ENCODE measurements at places on chromosomes 6 and 20.
A peak's percentile ranks its signal among the peaks of the same experiment; 100 is the strongest.

DNA sequence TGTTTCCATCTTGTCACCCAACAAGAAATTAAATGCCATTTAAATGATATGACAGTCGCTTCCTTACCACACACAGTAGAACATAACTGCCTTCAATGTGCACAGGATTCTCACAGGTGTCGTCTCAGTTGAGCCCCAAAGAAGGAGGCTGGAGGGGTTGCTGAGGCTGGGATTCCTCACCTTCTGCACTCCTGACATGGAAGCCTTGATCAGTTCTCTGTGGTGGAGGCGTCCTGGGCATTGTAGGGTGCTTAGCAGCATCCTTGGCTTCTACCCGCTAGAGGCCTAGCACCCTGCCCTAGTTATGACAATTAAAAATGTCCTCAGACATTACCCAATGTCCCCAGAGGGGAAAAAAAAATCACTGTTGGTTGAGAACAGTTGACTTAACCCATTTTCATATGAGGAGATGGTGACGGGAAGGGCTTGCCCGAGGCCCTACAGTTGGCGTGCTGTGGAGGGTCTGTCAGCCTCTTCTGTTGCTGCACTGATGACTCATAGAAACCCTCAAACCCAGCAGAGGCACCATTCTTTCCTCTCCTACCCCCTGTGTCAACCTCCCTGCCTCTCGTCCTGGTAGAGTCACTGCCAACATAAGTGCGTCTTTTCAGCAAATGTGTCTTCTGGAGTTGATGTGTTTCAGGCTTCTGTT, 19.3 kb upstream of the ZNF831 start:
- no peak for DNase-seq

DNA sequence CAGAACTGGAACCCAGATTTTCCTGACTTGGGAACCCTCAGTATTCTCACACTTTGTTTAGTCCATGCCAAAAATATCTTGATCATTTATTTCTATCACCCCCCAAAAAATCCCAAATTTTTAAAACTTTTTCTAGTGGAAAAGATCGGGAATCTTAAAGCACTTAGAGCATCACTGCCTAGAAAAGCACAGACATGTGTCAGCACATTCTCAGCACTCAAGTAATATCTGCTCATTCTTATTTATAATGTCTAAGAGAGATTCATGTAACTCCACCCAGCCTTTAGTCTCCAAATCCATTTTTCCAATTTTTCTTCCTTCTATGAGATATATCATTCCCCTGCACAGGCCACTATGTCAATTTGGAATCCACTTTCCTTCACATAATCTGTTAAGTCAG, 29.9 kb upstream of the HSF2 start:
- no peak for DNase-seq

- no peak for DNase-seq
These were observed 616.3 kb upstream of the FLRT3 start for GRCh38 chr20:14953736-14954135.

GRCh38 chr6:39422238-39422637, 99.7 kb upstream of the KCNK16 start:
- DNase-seq = peak; percentile 47

DNA sequence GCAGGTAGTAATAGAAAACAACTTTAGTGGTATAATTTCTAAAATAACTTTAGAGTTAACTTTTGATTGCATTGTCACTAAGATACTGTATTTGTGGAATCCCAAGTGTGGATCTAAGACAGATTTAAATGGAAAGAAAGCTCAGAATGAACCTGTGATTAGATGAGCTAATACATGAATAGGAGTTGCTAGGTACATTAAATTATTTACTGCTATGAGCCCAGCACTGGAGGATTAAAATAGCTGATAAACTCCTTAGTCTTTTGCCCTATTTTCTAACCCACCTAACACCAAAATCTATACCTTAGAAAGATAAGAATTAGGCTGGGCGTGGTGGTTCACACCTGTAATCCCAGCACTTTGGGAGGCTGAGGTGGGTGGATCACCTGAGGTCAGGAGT, 10.8 kb downstream of the SNRPC start:
- no peak for DNase-seq

- DNase-seq = no peak
These were observed 20.3 kb downstream of the MMS22L start for GRCh38 chr6:97262676-97263075.

DNA sequence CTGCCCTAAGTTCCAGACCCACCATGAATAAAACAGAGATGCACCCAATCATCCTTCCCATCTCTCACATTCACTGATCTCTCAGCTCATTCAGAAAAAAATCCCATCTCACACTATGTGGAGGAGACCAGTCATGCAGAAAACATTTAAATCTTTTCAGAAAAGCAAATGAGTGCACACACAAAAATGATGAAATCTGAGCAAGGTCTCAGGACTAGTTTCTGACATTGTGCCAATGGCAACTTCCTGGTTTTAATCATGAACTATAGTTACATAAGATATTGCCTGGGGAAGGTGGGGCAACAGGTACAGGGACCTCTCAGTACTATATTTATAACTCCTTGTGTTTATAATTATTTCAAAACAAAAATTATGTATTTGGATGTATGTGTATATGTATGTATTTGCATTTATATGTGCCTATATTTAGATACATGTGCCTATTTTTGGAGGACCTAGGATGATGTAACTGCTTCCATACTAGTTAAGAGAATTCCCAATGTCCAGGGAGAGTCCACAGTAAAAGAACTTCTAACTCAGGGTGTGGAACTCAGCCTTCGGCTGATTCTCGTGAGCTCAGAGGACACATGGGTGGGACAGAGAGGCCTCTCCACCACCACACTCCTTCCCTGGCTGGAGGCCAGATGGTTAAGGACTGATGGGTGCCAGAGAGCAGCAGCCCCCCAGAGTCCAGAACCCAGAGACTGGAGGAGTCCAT, 71.7 kb upstream of the MAP3K4 start:
- no peak for DNase-seq

DNA sequence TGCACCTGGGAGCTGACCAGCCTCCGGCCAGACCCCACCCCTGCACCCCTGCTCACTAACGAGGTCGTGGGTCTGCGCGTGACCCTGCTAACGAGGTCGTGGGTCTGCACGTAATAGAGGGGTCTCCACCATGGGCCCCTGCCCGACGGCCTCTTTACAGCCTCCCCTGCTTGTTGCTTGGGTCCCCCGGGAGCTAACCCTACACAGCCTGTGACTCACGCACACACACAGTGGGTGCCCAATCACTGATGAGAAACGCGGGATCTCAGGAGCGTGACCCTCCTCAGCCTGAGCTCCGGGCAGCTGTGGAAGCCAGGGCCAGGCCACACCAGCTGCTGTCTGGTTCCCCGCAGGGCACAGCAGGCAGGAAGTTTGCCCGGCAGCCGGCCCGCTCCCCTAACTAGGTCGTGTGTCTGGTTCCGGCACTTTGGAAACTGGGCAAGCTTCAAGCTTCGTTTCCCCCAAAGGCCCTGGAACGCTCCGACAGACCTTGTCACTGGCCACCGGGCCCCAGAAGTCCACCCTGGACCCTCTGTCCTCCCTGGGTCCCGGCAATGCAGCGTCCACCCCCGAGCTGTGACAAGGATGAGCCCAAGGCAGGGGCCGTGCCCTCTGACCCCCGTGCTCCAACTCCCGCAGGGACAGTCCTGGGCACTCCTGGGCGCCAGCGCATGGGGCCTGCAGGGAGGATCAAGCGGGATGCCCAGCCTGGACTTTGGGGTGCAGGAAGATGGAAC, 767 bp downstream of the PTK6 start:
- DNase-seq = no peak

DNA sequence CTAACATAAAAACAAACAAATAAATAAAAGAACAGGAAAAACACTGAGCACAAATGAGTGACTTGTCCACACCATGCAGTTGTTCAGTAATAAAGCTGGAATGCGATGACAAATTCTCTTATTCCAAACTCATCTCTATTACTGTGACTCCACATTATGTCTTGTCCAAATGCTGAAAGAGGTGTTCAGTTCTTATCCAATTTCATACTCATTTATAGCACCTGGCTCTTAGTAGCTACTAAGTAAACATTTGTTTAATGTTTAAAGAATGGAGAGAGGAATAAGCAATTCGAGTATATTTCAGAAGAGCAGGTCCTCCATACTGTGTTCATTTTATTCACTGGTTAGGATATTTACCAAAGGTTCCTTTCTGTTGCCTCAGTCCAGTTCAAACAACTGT, 439.0 kb upstream of the JAG1 start:
- DNase-seq = no peak

DNA sequence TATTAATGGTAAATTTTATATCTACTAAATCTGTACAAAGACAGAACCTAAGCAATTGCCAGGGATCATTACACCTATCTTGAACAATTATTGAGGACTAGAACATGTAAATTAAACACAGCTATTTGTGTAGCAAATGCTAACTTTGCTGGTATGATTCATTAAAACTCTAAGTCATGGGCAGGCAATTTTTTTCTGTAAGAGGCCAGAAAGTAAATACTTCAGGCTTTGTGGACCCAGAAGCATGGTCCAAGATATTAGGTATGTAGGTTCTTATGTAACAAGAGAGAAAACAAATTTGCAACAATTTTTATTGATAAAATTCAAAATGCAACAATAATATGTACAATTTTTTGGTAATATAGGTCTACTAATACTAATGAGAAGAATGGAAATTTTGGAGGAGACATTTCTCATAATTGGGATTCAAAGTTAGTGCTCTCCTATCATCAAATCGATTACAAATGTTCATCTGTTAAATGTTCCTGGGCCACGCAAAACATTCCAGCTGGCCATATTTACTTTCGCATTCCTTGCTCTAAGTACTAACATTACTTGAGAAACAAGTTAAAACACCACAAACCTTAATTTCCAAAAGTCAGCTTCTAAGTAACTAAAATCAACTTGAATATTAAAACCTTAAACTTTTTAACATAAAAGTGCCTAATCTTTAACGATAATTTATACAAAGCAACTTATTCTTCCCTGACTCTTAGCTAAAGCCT, 4.3 kb downstream of the TMEM30A start:
- no peak for DNase-seq

GRCh38 chr6:26494117-26494516, 6.0 kb upstream of the BTN1A1 start:
- DNase-seq = no peak

DNA sequence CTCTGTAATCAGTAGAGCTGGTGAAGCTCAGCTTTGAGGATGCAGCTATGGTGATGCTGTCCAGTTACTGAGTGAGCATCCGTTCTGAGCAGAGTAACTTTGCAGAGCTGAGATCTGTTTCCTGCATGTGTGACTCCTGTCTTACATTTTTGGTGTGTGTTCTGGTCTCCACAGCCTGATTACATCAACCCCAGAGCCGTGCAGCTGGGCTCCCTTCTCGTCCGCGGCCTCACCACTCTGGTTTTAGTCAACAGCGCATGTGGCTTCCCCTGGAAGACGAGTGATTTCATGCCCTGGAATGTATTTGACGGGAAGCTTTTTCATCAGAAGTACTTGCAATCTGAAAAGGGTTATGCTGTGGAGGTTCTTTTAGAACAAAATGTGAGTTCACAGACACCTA, 81.6 kb downstream of the FAM120B start:
- no peak for DNase-seq

DNA sequence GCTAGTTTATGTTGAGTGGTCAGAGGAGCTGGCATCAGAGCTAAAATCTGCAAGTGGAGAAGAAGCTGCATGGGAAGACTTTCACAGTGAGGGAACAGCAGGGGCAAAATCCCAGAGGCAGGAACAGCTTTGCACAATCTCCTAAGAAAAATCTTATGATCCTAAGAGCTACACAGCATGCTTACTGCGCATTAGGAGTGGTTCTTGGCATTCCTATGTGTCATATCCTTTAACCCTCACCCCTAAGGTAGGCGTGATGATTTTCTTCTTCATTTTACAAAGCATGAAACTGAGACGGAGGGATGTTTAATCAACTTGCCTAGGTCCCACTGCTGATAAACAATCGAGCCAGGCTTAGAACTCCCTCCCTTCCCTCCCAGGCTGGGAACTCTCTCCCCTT, 313.6 kb upstream of the SULF2 start:
- no peak for DNase-seq

DNA sequence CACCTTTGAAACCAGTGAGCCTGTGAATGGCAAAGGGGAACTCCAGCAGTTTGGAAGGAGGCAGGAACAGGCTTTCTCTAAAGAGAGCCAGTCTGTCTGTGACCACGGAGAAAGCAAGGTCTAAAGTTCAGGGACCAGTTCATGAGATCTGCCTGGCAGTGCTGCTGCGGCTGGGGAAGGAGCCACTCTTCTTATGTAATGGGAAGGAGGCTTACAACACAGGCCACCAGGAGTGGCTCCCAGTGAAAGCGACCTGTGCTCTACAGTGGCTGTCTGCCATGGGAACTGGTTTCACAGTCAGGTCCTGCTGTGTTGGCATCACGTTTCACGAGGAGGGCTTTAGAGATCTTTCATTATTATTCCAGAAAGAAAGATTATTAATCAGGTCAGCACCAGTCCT, 291.9 kb upstream of the PRDM1 start:
- peak; percentile 63 for DNase-seq

GRCh38 chr6:46565531-46565930, 74.3 kb upstream of the RCAN2 start:
- DNase-seq = no peak

DNA sequence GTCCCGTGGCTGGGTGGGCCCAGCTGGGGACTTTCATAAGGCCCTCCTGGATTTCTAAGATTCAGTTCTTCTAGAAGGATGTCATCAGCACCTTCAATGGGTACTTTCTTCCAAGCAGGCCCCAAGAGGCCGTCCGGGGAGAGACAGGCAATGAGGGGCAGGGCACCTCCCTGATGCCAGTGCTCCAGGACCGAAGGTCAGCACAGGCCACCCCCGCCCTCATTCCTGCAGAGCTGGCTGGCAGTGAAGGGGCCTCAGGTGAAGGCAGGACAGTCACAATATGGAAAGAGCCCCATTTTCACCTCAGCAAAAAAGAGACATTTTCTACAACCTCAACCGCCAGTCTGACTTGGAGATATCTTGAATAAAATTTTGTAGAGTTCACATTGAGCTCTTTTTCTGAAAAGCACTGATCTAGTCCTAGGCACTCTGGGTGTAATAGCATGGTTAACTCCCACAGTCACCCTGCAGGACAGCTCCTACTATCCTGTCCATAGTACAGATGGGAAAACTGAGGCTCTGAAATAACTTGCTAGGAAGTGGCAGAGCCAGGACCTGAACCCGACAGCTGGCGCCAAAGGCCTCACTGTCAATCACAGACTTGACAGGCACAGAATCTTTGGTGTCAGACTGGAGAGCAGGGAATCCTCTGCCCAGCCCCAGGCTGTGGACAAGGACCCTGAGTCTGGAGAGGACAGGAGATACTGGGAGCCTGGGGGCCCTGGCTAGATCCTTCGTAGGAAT, 50.3 kb downstream of the RRBP1 start:
- DNase-seq = peak; percentile 14

DNA sequence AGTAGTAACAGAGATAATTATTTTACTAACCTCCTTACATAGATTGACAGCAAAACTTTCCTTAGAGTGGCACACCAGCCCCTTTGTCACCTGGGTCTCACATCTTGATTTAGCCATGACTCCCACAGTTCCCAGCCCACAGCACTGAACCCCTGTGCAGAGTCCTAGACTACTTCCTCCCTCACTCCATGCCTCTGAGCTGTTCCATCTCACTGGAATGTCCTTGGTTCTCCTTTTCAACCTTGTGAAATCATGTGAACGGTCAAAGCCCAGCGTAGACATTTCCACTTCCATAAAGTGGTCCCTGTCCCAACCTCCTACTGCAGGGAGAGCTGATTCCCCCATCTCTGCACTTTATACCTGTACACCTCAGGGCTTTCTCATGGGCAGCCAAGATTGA, 19.7 kb downstream of the CGA start:
- DNase-seq = no peak

- DNase-seq = no peak
These were observed 540.7 kb downstream of the HAO1 start for GRCh38 chr20:7399575-7399974.

GRCh38 chr6:14734416-14735340, 511.2 kb upstream of the JARID2 start:
- DNase-seq = no peak

Measured in left ventricle myocardium superior (tissue), 1 donor.